ENCODE measurements at places on chromosomes 2 and 18.

GRCh38 chr2:96345438-96345837, 9.9 kb downstream of the NCAPH start:
- DNase-seq = no peak

DNA sequence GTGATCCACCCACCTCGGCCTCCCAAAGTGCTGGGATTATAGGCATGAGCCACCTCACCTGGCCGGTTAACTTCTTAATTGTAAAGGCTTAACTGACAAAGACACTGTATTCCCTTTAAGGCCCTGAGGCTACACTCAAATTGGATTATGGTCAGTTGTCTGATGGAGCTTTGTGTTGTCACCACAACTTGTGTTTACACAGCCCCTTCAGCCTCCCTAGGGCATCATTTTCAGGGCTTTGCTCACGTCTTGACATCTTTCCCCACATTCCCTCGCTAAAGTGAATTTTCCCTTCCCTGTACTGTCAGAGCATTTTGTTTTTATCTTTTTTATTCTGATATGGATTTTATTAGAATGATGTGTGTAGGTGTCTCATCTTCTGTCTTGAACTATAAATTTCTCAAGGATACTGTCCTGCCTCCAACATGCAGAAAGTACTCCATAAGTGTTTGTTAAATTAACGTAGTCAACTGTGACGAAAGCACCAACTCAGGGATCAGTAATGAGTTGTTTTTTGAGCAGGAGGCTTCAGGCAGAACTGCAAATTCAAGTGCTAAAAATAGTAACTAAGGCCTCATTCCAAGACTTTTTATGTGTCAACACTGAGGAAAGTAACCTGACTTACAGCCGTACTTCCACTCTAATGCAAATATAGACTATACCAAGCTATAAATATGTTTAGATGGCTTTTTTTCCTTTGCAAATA, 77.1 kb upstream of the NARS1 start:
- peak; percentile 14 for DNase-seq

- no peak for DNase-seq
Measured at GRCh38 chr18:76708071-76708721, 114.2 kb upstream of the ZNF236 start.

DNA sequence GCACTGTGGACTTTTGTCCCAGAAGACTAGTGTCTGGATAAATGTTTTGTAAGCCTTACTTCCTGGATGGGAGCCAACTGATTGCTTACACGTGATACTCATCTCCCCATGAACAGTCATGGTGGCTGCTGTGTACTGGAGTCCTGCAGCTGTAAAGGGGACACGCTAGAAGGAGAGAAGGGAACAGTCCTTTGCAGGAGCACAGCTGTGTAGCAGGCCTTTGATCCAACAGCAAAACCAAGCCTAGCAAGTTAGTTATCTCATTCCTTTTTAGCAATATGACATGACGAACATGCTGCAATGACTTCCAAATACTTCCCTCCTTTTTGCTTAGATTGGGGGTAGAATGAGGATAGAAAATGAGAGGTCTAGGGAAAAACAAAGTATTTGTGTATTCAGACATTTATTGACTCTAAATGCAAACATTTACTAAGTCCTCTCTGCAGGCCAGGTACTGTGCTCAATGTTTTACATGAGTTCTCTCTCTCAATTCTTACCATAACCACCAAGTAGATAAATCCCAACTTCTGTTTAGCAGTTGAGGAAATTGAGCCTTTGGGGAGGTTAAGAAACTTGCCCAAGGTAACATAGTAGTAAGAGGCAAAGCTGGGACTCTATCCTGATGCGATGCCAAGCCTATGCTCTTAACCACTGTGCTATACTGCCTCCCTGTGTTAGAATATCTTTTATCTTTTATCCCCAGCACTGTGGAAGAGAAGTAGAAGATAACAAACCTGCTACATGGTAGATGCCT, 55.4 kb upstream of the CD28 start:
- no peak for DNase-seq

DNA sequence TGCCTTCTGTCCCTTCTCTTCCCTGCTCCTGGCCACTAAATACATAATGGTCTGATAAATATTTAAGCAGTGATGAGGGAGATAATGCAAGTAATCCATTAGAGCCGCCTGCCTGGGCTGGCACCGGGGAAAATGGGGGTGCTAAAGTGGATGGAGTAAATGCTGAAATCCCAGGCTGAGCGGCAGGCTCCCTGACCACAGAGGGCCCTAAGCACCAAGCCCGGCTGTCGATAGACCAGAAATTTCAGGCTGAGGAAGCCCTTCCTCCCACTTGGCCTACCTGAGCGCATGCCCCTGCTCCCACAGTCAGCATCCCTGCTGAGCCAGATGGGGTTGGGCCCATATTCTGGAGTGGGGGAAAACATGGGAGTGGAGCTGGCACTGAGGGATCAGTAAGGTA, 197.5 kb upstream of the SKOR2 start:
- DNase-seq = no peak

GRCh38 chr18:13372531-13372951, 154.0 kb downstream of the LDLRAD4 start:
- DNase-seq = no peak

DNA sequence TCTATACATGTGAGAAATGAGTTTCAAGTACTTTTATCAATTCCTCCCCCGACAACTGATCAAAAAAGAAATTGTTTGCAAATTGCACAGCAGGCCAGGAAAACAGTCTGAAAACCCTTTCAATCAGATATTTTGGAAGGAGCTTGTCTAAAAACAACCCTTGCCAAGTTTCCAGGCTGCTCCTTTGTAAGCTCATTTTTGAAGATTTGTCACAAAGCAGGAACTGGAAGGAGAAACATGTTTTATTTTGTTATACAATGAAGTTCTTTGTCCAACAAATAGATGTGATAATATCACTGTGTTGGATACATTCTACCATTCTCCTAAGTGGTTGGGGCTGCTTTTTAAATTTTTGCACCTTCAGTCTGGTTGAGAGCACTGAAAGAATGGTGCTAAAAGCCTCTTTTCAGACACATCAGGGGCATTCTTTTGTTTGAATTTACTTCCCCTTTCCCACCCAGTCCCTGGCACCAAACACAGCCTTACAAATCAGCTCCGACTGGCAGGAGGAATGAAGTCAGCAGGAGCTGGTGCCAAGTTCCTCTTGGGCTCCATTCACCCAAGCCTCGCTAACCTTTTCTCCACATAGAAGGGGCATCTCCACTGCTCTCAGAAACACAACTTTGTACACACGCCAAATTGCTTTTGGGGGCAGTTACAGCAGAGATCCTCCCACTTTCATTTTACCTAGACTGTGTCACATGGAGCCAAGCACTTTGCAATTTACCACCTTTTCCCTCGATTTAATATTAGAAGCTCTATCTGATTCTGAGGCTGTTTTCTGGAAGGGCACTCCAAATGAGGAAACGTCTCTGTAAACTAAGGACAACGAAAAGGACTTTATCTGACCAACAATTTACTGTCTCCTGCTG, 88.0 kb downstream of the C1D start:
- no peak for DNase-seq

- DNase-seq = no peak
Measured at GRCh38 chr2:35933031-35933430, 422.5 kb upstream of the CRIM1 start.

DNA sequence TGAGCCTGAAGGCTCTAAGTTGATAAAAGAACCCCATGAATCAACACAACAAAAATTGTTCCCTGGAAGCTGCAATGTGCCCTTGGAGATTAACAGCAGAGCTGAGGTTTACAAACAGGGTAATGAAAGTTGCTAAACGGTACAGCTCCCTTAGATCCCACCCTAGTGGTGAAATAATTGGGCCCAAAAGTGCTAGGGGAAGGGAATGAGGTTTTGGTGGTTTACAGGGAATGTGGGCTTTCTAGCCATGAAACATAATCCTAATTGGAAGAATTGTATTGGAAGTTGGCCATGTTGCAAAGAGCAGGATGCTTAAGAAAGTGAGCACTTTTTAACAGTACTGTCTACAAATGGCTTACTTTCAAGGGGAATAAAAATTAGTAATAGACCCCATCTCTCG, 180.2 kb upstream of the SMIM21 start:
- no peak for DNase-seq

- no peak for DNase-seq
Measured at GRCh38 chr2:171960570-171960969, 38.3 kb downstream of the HAT1 start.

- DNase-seq = no peak
Measured at GRCh38 chr2:1371082-1371481, 42.2 kb upstream of the TPO start.

DNA sequence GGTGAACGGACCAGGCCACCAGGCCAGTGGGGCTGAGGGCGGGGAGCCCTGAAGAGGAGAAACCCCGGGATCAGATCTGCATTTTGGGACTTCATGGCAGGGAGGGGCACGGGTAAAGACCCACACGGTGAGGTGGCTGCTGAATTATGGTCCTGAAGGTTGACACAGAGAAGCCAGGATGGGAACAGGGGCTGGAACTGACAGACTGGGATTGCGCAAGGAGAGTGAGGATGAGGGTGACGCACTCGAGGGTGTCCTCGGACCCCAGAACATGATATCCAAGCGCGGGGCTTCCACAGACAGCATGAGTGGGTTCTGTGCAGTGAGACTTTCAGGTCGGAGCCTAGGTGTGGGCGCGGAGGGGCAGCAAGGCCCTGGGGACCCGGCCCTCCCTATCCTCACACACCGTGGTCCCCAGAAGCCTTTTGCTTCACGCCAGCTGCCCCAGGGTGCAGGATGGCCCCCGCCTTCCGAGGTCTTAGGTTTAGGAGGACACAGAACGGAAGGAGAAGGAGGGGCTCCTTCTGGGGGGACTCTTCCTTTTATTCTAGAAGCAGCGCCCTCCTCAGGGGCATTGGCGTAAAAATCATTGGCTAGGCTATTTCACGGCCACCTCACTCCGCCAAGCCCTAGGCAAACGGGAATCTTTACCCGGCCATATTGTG, 416.8 kb upstream of the HS6ST1 start:
- no peak for DNase-seq

DNA sequence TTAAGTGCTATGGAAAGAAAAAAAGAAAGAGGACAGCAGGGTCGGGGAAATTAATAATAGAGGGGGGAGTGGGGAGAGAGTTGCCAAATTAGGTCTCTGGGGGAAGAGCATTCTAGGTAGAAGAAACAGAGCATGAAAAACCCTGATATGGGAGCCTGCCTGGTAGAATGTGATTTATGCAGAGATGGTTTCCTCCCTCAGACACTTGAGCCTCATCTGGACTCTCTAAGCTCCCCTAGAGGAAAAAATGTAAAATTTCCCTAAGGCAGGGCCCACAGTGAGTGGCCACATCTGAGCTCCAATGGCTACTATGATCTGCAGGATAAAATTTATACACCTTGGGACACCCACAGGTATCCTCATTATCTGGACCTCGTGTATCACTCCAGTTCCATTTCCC, 20.6 kb upstream of the EPAS1 start:
- no peak for DNase-seq

DNA sequence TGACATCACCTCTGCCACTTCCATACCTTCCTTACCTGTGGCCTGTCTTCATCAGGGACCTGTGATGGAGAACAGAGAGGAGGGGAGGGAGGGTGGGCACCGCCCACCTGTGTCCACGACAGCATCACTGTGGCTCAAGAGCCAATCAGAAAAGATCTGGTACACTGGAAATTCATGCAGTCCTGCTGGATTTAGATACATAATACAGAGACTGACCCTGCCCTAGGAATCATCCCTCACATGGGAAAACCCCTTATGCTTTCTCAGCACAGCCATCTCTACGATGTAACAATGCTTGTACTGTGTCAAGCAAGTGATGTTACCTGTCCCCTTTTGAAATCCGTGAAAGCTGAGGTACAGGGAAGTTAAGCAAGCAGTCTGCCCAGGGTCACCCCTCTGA, 145.6 kb upstream of the EPAS1 start:
- DNase-seq = no peak

DNA sequence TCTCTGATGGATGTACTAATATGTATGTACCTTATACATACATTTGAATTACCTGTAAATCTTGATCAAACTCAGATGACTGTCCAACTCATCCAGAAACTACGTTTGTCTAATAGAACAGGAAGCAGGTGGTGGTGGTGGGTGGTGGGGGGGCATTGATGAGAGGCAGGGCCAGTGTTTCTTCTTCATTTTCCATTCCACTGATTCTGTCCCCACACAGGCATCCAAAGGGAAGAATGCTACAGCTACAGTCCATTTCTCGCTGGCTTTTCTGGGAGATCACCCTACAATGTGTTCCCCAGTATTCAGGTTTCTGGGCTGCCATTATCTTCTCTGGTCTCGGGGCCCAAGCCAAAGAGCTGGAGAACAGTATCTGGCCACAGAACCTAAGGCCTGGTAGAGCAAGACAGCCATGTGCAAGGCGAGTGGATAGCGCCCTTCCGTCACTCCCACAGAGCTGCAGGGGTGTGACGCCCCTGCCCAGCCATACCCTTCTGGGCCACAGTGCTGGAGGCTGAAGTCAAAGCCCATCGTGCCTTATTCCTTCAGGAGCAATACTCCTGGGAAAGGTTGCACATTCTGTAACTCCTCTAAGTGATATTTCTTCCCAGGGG, 54.5 kb downstream of the BCL11A start:
- no peak for DNase-seq

DNA sequence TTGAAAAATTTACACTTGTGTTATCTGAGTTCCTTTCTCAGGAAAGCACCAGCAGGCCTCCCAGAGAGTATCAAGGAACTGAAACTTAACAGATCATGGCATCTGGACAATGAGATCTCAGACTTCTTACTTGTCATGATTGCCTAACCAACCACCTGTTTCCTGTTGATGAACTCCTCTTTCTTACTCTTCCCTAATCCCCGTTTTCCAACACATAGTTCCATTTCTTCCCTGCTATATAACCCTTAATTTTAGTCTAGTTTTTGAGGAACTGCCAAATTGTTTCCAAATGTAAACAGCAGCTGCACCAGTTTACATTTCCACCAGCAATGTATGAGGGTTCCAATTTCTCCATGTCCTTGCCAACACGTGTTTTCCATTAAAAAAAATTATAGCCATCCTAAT, 6.1 kb upstream of the FAM171B start:
- DNase-seq = no peak

- DNase-seq = no peak
Measured at GRCh38 chr2:109636317-109636716, 22.2 kb downstream of the SOWAHC start.

DNA sequence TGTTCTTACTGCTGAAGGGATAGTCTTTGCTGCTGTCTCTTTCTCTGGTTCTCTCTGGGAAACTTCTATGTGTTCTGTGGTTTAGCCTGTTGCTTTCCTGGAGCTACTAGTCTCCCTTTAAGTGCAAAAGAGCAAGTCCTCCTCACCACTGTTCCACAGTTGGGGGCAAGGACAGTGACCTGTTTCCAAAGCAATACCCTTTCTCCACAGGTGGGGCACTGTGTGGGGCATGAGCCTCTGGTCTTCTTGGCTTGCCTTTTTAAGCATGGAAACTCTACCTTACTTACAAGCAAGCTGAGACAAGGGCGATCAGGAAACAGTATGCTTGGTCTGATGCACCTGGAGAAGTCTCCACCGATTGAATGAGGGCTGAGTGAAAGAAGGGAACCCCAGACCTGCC, 156.7 kb downstream of the CPS1 start:
- DNase-seq = no peak
